ENCODE measurements at places on chromosomes 6 and 20. TPM values are rescaled to one million over a fixed set of nuclear protein-coding genes. Genes with fewer than 3 reads are reported as not detected.

The ERVFRD-1 gene
- total RNA-seq = not detected

The PACRG gene
- total RNA-seq = not detected

The C20orf204 gene
- total RNA-seq = 1.8 TPM

The PSORS1C2 gene
- total RNA-seq = not detected

The MATN4 gene
- 1.9 TPM for total RNA-seq

The MRAP2 gene
- total RNA-seq = 0.19 TPM

The PGC gene
- total RNA-seq = not detected

The HRH3 gene
- not detected for total RNA-seq

The PRR18 gene
- not detected for total RNA-seq

The SYNGAP1 gene
- total RNA-seq = 3.6 TPM

The TAAR1 gene
- not detected for total RNA-seq

The PHACTR3 gene
- total RNA-seq = not detected

The FAM184A gene
- 4.3 TPM for total RNA-seq

The ADGRF1 gene
- 5.4 TPM for total RNA-seq

The KIF25 gene
- total RNA-seq = not detected

The TRDN gene
- not detected for total RNA-seq

The LY86 gene
- not detected for total RNA-seq

The LY6G6F gene
- total RNA-seq = not detected

The KIAA0408 gene
- total RNA-seq = 0.11 TPM

The VSTM2L gene
- total RNA-seq = 0.19 TPM

Measured in A375 (cell line).